H1 (cell line): ENCODE measurements at places on chromosomes 2 and 18. TPM values are rescaled to one million over a fixed set of nuclear protein-coding genes. Genes with fewer than 3 reads are reported as not detected.

The NT5DC4 gene
- polyA plus RNA-seq: not detected in 2 replicates

The KRTCAP3 gene
- polyA plus RNA-seq: 72.5 and 114 TPM in 2 replicates

The MTIF2 gene
- 8.2 and 11.0 TPM in 2 replicates for polyA plus RNA-seq

The SLC9A4 gene
- polyA plus RNA-seq: not detected in 2 replicates

The AQP12B gene
- not detected in 2 replicates for polyA plus RNA-seq

The CYRIA gene
- polyA plus RNA-seq: 0.80 and 1.5 TPM in 2 replicates

The DAPL1 gene
- not detected in 2 replicates for polyA plus RNA-seq

DNA sequence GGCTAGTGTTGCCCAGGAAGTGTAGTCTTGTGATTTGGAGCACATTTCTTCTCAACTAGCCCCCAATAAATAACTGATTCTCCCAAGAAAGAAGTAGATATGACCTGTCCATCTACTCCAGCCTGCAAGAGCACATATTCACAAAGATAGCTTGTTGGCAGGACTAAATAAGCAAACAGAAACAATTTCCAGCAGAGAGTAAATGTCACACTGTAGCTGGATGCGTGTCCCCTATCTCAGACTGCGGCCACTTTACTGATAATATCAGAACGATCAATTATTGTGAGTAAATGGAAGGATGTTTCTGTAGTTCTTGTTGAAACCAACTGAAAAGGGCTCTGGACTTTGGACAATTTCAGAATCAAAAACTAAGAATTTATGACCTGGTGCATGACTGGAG lies 97.9 kb downstream of the PIEZO2 start:
- no peaks in the 10 kb centered on the region for H3K4me1 ChIP-seq
- H3K36me3 ChIP-seq: no peaks in the 10 kb centered on the region
- no peak overlapping the region for H3K4me3 ChIP-seq
- no peaks in the 10 kb centered on the region for H3K27me3 ChIP-seq
- H3K27ac ChIP-seq: no peak overlapping the region
- no peak for DNase-seq

GRCh38 chr2:96115631-96116423 lies 544 bp downstream of the ADRA2B start:
- no peaks in the 10 kb centered on the region for H3K4me1 ChIP-seq
- peak overlapping the region; percentile 57 for H3K4me3 ChIP-seq
- no peak overlapping the region for H3K27ac ChIP-seq
- no peak for DNase-seq
- no peaks in the 10 kb centered on the region for H3K27me3 ChIP-seq
- no peaks in the 10 kb centered on the region for H3K36me3 ChIP-seq

DNA sequence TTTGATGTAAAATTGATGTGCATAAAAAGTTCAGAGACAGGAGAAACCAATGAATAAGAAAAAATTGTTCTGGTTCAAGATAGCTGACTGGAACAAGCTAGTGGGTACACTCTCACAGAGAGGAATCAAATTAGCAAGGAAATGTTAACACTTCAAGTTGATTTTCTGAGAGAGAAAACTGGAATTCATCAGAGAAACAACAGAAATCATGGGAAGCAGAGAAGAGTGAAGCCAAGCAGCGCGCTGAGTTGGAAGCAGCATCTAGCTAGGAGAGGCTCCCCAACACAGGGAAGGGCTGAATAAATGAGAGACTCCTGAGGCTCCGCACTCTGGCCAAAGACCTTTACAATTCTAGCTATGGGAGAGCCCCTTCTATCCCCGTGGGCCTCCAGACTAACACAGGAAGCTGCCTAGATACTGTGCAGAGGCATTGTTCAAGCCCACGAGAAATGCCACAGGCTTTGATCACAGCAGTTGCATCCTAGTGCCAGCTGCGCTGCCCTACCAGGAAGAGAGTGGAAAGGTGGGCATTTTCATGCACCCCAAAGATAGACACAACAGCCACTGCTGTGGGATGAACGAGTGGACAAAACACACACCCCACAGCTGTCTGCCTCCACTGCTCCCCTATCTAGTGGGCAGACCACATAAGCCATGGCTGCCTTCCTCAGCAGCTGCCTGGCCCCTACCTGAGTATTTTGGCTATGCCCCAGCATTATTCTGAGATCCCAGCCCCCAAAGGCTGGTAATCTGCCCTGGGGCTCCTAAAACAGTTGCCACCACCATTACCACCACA lies 136.7 kb downstream of the FSIP2 start:
- DNase-seq: no peak
- H3K27ac ChIP-seq: no peak overlapping the region

- H3K36me3 ChIP-seq: no peaks in the 10 kb centered on the region
- H3K27ac ChIP-seq: no peak overlapping the region
- no peak for DNase-seq
- peaks cover 3% of the 10 kb centered on the region; the same call in 1 of the 2 replicates for H3K27me3 ChIP-seq
- no peak overlapping the region for H3K4me3 ChIP-seq
Measured at GRCh38 chr18:37543321-37543720, 22.3 kb downstream of the CELF4 start.

- H3K36me3 ChIP-seq: no peaks in the 10 kb centered on the region
- H3K27me3 ChIP-seq: no peaks in the 10 kb centered on the region
- H3K27ac ChIP-seq: no peak overlapping the region
- H3K4me1 ChIP-seq: no peaks in the 10 kb centered on the region
Measured at GRCh38 chr2:38731684-38732221, 19.4 kb downstream of the SRSF7 start.

DNA sequence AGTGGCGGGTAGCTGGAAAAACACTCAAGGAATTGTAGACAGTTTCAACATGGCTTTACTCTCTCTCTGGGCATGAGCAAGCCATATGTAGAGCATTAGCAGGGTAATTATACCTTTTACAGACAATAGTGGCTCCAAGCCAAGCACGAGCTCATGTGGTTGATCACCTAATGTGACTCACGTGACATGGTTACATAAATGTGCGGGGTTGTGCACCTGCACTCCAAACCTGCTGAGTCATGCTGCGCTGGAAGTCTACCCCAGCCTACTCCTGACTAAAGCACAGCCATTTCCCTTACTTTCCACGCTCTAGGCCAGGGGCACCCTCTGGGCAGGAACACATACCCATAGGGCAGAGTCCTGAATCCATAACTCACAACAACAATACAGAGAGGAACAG lies 232.8 kb downstream of the MBD5 start:
- no peak overlapping the region for H3K4me3 ChIP-seq
- peaks cover 5% of the 10 kb centered on the region for H3K36me3 ChIP-seq
- H3K27ac ChIP-seq: no peak overlapping the region
- DNase-seq: no peak

DNA sequence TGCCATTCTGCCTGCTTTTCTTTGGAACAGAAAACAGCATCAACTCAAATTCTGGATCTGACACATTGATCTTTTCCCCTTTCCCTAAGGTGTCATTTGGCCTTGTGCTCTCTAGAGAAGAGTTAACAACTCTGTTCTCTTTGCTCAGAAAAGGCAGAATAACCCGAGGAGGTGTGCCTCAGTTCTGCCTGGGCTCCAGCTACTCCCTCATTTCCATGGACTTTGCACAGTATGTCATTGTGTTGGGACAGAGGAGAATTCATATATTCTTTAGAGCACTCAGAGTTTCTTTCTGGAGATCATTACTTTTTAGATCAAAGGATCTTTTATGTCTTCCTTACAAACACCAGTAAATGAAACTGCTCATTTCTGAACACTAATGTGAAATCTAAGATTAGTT lies 249.1 kb downstream of the PHLPP1 start:
- peaks cover 7% of the 10 kb centered on the region; the same call in 1 of the 2 replicates for H3K4me1 ChIP-seq
- H3K27me3 ChIP-seq: no peaks in the 10 kb centered on the region
- no peak overlapping the region for H3K4me3 ChIP-seq
